NCI-H82 (cell line): ENCODE measurements at places on chromosomes 5 and 9.

DNA sequence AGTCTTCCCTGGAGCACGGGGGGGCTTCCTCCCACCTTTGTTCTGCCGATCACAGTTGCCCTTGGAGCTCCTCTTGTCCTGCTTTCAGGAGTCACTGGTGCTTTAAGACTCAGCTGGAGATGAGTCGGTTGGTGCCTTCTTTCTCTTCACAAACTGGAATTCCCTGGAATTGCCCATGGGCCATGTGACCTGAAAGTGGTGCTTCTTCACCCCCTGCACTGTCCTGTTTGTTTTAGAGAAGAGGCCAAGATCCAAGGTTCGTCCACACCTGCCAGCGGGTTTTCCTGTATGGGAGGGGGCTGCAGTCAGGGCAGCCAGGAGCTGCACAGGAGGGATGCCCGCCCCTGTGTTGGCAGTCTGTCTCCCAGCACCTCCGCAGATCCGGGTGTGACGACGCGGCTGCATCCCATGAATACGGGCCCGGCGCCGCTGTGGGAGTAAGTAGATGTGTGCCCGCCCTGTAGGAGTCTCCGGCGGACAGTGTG, 9.5 kb upstream of the MRPS2 start:
- DNase-seq, result no peak

GRCh38 chr5:32498484-32498883, 53.9 kb upstream of the ZFR start:
- DNase-seq, result no peak

GRCh38 chr9:94799578-94800264, 73.2 kb downstream of the AOPEP start:
- no peak for DNase-seq

DNA sequence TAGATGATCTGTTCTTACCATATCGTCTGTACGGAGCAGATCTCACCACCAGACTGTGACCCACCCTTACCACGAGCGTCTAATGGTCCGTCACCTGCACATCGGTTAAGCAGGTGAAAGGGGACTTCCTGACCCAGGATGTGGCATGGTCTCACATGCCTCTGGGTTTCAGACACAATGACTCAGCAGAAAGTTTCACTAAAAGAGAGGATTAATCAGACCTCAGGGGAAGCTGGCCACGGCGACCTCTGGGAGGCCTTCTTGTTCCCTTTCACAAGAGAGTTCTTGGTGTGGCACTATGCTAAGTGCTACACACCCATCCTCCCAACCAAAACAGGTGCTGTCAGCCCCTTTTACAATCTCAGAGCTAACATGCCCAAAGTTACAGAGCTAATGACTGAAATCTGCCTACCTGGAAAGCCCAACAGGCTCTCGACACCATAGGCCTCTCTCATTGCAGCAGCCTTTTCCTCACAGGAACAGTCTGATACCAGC, 41.6 kb downstream of the ADAMTS12 start:
- DNase-seq, result no peak

GRCh38 chr5:61687371-61687770, 355.3 kb downstream of the ZSWIM6 start:
- no peak for DNase-seq

DNA sequence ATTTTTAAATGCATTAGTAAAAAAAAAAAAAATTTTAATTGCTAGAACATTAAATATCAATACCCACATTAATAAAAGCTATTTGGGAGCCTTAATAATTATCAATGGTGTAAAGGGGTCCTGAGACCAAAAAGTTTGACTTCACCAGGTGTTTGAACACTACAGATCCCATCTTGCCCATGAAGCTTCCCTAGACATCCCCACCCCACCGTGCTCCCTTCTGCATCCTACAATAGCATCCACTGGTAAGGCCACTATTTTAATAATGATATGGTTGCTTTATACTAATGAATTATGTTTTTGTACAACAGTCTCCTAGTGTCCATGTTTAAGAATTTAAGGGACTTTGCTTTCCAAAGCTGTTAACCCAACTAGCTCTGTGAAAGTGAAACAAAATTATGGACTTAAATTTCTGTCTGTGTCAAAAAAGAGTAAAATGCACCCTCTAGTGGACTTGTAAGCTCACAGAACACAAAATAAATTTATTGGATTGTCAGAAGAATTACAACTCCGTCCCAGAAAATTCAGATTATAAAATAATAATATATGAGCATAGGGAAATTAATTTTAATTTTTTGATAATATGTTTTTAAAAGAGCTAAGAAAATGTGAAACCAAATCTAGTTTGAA, 76.0 kb downstream of the ARL15 start:
- DNase-seq, result peak; percentile 28

DNA sequence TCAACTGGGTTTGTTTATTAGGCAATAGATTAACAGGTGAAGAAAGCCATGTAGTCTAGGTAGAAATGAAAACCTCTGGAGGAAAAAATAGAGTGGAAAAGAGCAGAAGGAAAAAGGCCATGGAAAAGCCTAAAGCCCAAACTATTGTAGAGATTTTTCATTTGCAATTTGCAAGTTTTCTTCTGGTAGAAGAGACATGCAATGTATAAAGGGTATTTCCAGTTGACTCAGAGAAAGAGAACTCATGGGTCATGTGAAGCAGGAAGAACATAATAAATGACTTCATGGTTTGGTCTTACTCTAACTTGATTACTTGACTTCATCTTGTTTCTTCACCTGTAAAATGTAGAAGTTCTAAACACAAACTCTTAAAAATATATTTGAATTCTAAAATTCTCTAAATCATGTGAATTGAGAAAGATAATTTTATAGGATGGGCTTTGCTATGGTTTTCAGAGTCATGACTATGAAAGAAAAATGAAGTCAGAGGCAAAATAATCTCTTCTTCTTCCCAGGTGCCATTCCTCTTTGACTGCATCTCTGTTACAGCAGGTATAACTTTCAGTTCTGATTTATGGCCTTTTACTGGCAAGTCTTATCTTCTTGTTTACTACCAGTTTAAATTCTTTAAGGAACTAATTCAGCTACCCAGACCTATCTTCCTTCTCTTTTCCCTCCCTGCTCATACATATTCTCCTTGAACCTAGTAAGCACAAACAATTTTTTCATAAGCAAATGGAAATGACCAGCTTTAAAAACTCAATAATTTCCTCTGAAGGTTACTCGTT, 47.7 kb upstream of the TMC1 start:
- no peak for DNase-seq

DNA sequence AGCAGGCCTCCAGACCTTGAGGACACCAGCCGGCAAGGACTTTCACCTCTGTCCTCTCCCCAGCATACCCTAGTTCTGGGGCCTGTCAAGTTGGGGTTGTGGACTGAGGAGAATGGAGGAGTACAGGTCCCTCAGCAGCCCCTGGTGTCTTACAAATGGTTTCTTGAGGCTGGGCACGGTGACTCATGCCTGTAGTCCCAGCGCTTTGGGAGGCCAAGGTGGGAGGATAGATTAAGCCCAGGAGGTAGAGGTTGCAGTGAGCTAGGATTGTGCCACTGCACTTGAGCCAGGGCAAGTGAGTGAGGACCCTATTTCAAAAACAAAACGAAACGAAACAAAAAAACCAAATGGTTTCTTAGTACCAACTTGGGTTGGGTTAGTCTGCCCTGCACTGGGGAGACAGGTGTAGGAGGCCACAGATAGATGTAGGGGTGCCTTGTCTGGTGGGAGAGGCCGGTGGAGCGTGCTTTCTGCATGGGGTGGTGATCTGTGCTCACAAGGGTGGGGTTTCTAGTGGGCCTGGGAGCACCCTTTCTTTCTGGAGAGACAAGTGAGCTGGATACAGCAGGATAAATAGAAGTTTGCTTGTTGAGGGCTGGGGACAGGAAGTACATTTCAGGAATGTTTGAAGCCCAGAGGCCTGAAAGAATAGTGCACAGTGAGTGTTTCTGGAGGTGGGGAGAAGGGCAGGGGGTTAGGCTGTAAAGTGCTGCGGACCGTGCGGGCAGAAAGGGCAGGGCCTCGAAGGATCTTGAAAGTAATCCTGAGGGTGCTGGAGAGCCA, 37.7 kb upstream of the PSD2 start:
- no peak for DNase-seq

DNA sequence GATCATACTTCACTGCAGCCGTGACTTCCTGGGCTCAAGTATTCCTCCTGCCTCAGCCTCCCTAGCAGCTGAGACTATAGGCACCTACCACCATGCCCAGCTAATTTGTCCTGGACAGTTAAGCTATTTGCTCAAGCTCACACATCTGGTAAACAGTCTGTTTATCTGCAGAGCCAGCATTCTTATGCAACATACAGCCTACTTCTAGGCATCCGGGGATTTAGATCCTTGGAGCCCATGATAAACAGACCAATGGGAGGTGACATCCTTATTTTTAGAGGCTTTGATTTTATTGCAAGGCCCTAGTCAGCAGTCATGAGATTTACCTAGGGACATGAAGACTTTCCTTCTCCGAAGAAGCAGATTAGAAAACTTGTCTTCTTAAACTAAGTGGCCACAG, 21.0 kb downstream of the ATOX1 start:
- DNase-seq, result no peak

- peak; percentile 43 for DNase-seq
Observed at GRCh38 chr9:21972361-21972760, 21.8 kb downstream of the CDKN2A start.

DNA sequence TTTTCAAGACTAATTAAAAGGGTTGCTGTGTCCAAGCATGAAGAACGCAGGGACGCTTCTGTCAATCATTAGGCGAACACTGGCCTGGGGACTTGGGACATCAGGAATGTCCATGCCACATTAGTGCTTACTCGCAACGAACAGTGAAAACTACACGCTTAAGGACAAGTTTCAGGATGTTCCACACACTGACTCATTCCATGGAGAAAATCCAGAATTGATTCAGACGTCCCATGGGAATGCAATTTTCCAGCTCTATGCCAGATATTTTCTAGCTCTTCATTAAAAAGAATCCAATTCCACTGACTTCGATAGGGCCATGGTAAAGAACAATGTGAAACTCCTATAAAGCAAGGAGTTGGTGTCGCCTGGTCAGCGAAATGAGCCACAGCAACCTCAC, 98.2 kb downstream of the CAMSAP1 start:
- no peak for DNase-seq

- no peak for DNase-seq
Observed at GRCh38 chr9:134748591-134748990, 107.0 kb downstream of the COL5A1 start.

DNA sequence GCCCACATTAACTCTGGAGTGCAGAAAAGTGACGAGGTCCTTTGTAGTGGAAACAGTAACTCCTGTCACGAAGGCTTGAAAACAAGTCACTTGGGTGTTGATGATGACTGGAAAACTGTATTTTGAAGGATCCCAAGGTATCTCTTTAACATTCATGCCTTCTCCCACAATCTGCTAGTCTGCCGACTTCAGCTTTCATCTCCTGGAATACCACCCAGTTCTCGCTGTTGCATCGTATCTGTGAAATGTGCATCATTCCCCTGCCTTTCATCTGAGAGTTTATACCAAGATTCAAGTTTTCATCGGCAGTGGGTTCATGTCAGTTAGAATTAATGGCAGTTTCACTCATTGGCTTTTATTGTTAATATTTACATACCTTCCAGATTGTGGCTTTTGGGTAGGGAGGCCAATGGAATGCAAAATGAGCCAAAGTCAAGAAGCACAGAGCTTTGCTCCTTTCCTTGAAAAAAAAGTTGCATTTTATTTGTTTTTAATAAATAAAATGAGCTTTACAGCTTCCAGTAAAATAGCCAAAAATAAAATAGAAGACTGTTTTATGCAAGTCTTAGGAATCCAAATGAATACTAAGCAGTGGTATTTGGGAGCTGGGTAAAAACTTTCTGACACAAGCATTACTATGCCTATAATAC, 575.2 kb upstream of the WWC1 start:
- DNase-seq, result no peak

- no peak for DNase-seq
Observed at GRCh38 chr5:174807471-174807870, 83.1 kb downstream of the MSX2 start.

DNA sequence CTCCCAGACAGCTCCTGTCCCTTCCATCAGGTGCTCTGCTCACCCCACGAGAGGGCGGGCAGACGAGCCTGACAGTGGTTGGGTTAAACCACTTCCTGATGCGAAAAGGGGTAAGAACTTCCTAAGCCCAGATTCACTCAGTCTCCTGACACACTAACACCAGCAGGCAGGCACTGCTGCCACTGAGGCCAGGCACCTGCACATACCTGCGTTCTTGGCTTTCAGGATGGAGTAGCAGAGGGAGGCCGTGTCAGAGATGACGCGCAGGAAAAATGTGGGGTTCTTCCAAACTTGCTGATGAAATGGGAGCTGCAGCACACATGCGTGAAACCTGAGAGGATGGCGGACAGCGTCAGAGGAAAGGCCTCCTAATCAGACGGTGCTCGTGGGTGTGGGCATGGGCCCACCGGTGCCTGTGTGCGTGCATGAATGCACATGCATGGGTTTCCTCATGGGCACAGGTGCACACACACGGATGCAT, 29.9 kb downstream of the SLC6A18 start:
- no peak for DNase-seq

GRCh38 chr9:23830929-23831730, 5.1 kb upstream of the ELAVL2 start:
- DNase-seq, result peak; percentile 83
